ENCODE measurements at places on chromosomes 12 and 14.

DNA sequence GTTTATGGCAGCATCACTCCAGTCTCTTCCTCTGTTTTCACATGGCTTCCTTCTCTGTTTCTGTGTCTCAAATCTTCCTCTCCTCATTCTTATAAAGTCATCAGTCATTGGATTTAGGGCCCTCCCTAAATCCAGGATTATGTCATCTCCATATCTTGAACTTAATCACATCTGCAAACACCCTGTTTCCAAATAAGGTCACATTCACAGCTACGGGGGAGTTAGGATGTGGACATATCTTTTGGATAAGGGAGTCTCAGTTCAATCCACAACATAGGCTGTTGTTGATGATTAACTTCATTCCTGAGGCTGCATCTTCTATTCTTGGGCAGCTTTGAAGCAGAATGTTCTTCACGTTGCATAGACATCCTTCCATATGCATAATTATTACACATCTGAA lies 40.3 kb upstream of the NTF3 start:
- DNase-seq: no peak

DNA sequence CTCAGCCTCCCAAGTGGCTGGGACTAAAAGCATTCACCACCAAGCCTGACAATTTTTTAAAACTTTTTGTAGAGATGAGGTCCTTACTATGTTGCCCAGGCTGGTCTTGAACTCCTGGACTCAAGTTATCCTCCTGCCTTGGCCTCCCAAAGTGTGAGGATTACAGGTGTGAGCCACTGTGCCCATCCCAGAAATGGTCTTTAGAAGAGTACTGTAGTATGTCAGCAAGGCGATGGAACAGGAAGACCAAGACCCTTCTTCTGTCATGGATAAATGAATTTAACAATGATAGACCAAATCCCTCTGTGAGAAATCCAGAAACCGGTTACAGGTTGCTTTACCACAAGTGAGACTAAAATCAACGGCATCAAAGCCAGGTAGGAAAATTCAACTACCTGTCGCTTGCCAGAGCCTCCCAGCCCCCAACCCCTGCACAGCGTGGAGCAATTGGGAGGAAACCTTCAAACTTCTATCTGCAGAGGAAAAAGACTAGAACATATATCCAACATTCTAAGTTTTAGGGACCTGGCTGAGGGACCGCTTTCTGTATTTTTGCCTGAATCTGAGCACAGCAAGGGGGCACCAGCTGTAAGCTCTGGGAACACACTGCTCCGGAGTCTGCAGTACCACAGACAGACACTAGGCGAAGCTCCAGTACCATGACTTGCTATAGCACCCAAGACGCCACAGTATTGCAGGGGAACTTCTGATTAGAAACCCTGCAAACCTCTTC lies 51.3 kb downstream of the CPSF6 start:
- DNase-seq: peak; percentile 87

DNA sequence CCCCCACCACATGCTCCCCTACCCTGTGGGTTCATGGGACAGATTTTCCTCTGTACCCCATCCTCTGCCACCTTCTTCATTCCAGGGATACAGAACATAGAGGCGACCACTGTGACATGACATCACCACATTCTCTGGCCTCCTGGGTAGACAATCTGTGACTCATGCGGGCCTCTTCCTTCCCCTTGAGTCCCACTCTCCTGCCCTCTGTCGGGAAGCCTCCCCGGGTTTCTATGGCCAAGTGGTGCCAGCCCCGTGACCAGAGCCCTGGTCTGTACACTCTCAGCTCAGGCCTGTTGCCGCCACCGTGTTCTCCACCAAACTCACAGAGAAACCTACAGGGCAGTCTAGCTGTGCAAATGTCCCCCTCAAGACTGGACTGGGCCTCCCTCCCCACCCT lies 8.0 kb downstream of the CLMN start:
- DNase-seq: no peak

DNA sequence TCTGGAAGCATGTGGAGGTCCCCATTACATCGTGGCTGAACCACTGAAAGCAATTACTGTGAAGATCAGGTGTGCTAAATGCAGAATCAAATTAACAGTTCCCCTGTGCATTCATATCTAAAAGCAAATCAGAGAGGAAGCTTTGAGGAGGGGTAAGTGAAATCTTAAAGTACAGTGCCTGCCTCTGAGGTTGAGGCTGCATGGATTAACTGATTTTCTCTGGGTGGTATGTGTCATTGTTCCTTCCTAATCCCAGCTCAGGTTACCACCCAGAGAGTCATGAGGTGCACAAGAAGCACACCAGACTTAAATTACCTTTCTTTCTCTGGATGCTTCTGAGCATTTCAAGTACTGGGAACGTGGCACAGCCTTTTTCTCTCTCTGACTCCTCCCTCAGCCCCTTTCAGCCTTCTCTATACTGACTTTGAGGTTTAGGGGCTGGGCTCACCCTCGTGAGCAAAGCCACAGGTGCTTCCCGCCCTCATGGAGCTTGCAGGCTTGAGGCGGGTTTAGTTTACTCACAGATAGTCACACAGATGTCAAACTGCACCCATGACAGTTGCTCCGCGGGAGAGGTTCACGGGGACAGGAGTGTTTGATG lies 237.6 kb upstream of the CRY1 start:
- DNase-seq: no peak

GRCh38 chr12:62930546-62931425 lies 4.2 kb downstream of the PPM1H start:
- DNase-seq: no peak

DNA sequence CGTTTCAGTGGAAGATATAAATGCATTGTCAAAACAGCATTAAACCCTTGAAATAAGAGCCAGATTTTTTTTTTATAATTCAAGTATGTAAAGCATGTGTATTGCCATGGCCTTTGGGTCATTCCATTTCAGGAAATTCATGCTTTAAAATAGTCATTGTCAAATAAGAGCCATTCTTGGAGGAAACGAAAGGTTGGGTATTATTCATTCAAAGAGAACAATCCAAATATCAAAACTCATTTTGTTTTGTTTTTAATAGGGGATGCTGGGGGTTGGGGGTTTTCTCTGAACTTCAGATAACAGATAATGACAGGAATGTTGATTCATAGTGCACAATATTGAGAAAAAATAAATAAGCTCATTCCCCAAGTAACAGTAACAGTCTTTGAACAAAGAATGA lies 174.4 kb upstream of the NUDT4 start:
- DNase-seq: no peak

DNA sequence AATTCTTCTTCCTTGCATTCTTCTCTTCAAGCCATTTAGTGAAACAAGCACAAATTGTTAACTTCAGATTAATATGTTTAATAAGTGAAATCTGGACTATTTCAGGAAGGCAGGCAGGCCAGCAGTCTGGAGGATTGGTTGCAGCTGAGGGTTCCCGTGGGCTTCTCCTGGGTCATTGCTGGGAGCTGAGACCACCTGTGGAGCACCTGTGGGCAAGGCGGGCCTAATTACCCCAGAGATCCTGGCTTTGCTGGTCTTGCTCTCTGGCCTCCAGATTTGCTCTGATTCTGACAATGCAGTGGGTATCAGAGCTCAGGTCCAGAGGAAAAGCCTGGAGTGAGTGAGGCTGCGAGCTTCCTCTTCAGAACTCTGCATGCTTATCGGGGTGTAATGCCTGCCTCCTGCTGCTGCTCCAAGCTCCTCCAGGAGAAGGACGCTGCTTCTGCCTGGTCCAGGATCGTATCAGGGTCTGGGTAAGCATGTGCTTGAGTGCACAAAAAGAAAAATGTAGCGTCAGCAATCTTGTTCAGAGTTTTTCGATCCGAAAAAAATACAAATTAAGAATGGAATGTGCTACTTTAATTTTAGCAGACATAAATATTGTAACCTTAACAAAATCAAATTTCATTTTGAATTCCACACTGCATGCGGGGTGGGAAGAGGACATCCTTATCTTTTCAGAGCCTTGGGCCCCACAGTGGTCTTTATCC lies 93.8 kb downstream of the TMEM30B start:
- no peak for DNase-seq

GRCh38 chr12:112664569-112664968 lies 127.0 kb upstream of the RPH3A start:
- no peak for DNase-seq

DNA sequence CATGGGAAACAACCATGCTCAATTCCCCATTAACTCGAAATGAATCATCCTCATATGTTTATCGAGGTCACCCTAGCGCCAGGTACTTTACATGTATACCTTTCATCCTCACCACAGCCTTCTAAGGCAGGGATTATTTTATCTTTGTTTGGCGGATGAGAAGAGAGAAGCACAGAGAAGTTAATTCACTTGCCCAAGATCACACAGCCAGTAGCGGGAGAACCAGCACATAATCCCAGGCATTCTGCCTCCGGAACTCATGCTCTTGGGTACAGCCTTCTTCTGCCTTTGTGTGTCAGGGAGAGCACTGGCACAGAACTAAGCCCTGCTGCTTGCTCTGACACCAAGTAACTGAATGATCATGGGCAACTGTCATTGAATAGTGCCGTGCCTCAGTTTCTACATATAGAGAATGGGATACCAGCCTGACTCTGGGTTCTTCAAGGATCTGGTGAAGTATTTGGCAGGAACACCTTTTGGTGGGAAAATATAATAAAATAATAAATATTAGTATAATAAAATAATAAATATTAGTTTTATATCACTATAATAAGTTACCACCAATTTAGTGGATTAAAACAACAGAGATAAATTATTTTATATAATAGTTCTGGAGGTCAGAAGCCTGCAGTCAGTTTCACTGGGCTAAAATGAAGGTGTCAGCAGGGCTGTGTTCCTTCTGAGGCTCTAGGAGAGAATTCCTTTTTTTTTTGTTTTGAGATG lies 220.9 kb downstream of the AACS start:
- no peak for DNase-seq

DNA sequence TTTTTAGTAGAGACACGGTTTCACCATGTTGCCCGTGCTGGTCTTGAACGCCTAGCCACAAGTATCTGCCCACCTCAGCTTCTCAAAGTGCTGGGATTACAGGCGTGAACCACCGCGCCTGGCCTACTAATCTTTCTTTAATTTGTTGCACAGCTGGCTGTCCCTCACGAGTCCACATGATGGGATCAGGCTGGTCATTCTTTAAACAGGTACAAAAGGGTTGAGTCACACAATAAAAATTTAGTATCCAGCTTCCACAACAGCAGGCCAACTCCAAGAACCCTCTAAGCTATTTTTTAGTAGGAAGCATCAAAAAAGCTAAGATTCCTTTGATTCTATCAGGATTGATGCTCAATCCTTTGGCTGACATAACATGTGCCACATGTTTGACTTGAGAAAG lies 17.8 kb downstream of the SINHCAF start:
- no peak for DNase-seq

DNA sequence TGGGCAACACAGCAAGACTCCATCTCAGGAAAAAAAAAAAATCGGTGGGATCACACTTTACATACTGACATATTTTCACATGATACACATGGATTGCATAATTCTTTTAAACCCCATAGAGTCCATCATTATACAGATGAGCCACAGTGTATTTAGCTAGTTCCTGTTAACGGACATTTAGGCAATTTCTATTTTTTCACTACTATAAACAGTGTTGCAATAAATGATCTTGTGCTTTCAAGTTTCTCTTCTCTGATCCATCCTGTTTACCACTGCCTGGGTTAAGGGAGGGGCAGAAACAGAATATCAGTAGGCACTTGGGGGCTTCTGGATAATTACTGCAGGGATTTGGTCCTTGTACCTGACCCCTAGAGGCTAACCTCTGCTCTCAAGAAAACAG lies 43.4 kb upstream of the SPTLC2 start:
- no peak for DNase-seq

- no peak for DNase-seq
Observed at GRCh38 chr14:101948666-101949216, 15.6 kb upstream of the DYNC1H1 start.

DNA sequence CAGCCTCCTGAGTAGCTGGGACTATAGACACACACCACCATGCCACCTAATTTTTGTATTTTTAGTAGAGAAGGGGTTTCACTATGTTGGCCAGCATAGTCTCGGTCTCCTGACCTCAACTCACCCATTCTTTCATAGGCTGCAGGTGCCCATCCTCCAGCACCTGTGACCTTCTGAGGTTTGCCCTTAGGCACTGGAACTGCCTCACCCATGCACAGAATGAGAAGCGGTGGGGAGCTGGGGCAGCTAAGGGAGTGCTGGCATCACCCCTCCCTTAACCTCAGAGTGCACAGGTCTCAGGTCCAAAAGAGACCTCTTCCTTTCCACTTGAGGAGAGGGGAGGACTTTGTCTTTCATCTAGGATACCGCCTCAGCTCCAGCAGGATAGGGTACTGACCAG lies 177.4 kb upstream of the CCDC198 start:
- DNase-seq: no peak

DNA sequence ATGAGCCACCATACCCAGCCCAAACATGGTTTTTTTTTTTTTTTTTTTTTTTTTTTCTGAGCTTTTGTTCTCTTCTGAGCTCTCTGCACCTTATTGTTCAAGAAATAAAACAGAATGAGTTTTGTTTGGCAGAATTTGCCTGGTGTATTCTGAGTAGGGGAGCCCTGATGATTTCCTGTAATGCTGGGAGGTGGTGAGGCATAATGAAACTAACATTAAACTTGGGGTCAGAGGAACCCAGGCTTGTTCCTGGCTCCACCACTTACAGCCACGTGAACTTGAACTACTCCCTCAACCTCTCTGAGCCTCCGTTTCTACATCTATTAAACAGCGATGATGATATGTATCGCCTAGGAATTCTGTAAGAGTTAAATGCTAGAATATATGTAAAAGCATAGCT lies 276.3 kb upstream of the CRY1 start:
- DNase-seq: peak; percentile 74

DNA sequence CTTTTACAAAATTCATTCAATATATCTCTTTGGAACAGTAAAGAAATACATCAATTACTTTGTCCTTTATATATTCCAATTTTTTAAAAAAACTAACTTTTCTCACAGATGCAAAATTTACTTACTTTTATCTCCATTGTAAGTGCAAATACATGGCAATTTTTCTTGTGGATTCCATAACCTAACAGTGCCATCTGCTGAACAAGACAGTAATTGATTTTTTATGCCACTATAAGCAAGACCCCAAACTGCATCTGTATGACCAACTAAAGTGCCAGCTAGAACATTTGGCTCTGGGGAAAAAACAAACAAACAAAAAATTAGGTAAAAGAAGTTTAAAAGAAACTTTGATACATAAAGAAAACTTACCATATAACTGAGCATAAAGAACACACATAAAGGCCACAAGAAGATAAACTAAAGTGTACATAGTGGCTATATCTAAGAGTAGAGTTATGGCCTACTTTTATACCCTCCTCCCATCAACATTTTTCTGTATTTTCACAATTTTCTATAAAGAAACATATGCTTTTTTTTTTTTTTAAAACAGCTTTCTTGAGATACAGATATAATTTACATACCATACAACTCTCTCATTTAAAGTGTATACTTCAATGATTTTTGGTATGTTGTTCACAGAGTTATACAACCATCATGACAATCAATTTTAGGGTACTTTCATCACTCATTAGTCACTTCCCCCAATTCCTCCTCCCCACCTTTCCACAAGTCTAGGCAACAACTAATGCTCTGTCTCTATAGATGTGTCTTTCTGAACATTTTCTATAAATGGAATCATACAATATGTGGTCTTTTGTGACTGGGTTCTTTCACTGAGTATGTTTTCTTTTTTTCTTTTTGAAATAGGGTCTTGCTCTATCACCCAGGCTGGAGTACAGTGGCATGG lies 32.6 kb downstream of the COCH start:
- peak; percentile 15 for DNase-seq

- no peak for DNase-seq
Observed at GRCh38 chr14:45906257-45906656, 653.3 kb upstream of the MIS18BP1 start.

- no peak for DNase-seq
Observed at GRCh38 chr14:100893228-100893601, 10.3 kb downstream of the RTL1 start.

- no peak for DNase-seq
Observed at GRCh38 chr14:32383364-32384009, 54.4 kb downstream of the AKAP6 start.

- DNase-seq: no peak
Observed at GRCh38 chr14:99575043-99576023, 28.7 kb downstream of the CCDC85C start.
